ENCODE measurements at places on chromosomes 3 and 15.

DNA sequence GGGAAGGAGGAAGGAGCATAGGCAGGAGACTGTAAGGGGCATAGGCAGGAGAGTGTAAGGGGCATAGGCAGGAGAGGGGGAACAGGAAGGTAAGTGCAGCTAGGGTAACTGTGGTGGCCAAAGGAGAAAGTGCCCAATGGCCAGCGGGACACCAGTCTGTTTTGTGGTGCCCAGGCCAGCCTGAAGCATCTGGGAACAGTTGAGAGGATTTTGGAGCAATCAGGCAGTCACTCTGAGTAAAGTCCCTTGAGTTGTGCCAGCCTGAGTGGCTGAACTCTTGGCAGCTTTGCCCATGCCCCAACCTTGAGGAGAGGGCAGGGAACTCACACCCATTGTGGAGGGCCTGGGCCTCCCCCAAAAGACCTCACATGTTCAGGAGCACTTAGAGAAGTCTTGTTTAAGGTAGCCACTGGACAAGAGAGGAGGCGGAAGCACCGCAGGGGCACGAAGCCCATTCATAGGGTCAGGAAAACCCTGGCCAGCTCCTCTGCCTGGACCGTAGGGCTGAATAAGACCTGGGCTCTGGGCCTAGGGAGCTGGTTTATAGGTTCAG is 3.5 kb upstream of the TGM5 start:
- no peak for DNase-seq

- DNase-seq, result no peak
Observed at GRCh38 chr3:157836022-157836421, 270.2 kb downstream of the SHOX2 start.

GRCh38 chr3:33659856-33660434 is 58.1 kb downstream of the CLASP2 start:
- no peak for DNase-seq

DNA sequence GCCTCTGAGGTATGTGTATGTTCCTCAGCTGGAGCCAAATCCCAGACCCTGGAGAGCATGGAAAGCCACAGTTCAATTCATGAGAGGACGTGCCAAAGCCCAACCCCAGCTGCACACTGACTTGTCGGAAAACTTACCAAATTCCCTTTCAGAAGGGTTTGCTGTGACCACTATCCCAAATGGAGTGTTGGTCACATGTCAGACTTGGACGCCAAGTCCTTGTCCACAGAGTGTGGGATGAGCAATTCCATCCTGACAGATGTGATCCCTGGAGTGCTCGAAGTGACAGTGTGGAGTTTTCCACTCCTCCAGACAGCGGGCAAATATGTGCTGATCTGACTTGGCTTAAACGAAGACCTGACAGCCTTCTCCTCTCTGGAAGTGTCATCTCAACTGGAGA is 71.2 kb downstream of the RORA start:
- DNase-seq, result no peak

- no peak for DNase-seq
Observed at GRCh38 chr3:42800251-42800650, 4.0 kb downstream of the HIGD1A start.

- no peak for DNase-seq
Observed at GRCh38 chr3:30439451-30440053, 166.8 kb upstream of the TGFBR2 start.

- DNase-seq, result no peak
Observed at GRCh38 chr3:25690768-25691533, 26.2 kb upstream of the TOP2B start.

DNA sequence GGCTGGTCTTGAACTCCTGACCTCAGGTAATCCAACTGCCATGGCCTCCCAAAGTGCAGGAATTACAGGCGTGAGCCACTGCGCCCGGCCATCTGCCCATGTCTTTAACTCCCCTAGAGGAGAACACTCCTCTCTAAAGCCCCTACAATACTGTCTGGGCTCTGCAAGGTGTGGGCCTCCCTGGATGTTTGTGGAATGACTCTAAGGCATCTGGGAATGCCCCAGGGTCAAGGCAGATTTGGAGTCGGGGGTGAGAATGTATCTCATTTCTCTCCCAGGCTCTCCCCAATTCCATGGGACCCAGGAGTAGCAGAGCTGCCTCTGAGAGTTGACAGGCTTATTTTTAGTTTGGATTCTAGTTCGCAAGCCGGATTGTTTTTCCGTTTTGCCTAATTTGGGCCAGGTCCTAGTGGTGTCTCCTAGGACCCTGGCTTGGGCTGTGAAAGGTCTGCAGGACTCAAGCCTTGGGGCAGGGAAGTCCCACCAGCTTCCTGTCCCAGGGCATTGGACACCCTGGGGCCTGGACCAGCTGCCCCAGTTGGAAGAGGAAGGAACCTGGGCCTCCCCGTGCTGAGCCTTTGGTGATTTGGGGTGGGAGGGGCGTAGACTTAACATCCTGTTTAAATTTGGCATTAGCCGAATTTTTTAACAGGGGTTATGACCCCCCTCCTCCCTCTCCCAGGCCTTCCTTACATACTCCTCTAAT is 53.5 kb downstream of the MAGEF1 start:
- no peak for DNase-seq

DNA sequence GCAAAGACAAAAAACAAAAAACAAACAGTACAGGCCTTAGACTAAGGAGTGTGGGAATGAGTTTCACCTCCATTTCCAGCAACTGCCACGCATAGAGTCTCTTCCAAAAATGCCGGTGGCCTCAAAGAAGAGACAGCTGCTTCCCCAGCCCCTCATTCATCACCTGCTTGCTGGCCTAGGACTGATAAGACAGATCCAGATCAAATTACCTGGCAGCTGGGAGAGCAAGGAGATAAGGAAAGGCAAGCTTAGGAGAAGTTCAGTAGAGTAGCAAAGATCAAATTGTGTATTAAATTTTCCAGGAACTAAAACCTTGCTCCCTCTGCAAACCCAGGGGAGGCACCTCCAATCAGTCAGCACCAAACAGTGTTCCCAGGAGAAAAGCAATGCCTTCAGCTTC is 325.8 kb upstream of the CTNNB1 start:
- DNase-seq, result no peak

DNA sequence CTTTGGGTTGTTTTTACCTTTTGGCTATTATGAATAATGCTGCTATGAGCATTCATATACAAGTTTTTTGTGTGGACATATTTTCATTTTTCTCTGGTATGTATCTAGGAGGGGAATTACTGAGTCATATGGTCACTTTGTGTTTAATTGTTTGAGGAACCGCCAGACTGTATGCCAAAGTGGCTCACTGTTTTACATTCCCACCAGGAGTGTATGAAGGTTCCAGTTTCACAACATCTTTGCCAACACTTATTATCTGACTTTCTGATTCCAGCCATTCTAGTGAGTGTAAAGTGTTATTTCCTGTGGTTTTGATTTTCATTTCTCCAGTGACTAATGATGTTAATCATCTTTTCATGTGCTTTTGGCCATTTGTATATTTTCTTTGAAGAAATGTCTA is 51.8 kb downstream of the CMTM7 start:
- DNase-seq, result no peak

DNA sequence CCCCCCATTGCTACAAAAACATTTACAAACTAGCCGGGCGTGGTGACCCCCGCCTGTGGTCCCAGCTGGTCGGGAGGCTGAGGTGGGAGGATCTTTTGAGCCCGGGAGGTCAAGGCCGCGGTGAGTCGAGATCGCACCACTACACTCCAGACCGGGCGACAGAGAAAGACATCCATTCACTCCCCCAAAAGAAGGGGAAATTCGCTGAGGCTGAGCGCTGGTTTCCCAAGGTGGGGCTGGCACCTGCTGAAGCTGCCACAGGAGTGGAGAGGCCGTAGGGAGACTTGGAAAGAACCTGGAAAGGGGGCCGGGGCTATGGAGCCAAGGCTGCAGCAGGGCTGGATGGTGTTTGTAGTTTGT is 732 bp upstream of the CRTC3 start:
- no peak for DNase-seq

All from T follicular helper cell (primary cell).